Lung (tissue), 17 donors: ENCODE measurements at places on chromosomes 1 and 21. TPM values are rescaled to one million over a fixed set of nuclear protein-coding genes. Genes with fewer than 3 reads are reported as not detected.

Gene C4BPB
- total RNA-seq = 4.2 TPM

Gene PRAMEF25
- not detected for total RNA-seq

DNA sequence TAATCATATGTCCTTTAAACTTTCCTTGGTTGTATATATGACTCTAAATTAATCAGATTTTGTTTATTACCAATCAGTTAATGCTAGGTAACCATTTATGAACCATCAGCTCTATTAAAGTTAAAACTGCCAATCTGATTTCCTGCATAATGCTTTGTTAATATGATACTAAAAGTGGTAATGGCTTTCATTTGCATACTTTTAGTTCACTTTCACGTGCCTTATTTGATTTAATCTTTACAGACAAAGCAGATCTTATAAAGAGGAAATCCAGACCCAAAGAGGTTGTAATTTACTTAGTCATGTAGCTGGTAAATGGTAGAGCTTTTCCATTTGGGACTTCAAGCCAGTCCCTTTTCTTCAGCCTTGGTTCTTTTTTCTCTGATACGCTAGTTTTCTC, 61.3 kb downstream of the CLIC4 start:
- no peak for DNase-seq
- H3K27ac ChIP-seq = peak overlapping the region; percentile 4
- no peaks in the 10 kb centered on the region for H3K36me3 ChIP-seq
- no peak overlapping the region for H3K4me3 ChIP-seq
- H3K27me3 ChIP-seq = no peaks in the 10 kb centered on the region

DNA sequence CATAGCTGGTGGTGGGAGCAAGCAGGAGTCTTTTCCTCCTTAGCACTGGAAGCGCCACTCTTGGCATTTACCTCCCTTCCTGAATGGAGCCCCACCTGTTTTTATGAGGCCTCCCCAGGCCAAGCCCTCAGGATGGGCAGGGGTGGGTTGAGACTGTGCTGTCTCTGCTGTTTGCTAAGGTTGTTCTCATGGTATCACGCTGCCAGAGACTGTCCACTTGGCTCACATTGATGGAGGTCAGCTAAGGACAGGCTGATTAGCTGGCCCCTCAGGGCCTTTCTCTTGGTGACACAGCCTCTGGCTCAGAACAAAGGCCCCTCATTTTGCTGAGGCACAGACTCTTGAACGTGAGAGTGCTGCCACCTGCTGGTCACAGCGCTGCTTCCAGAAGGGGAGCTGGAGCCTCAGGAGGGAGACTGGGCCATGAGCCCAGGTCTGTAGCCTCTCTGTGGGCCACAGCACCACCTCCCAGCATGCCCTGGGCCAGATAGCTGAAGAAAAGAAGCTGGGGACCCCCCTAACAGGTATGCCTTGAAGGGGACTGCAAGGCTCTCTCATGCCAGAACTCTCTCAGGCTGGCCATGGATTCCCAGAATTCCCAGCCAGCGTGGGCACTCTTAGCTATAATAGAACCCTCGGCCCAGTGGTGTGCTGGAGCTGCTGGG, 85.6 kb downstream of the CD58 start:
- no peak overlapping the region for H3K27ac ChIP-seq
- H3K27me3 ChIP-seq = no peaks in the 10 kb centered on the region

DNA sequence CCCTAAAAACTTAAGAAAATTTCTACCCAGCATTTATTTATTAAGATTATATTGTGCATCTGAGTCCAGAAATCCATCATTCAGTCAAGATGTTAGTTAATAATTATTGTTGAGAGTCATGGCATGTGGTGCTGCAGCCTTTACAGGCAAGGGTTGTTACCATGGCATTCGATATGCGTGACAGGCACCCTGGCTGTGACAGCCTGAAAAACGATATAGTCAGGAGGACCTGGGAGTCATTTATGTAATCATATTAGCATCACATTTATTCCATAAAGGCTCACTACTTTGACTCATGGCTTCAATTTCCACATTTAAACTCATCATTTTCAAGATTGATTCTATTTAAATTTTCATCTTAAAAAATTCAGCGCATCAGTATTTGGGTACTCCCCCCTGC, 68.0 kb downstream of the CACHD1 start:
- no peak overlapping the region for H3K27ac ChIP-seq
- no peaks in the 10 kb centered on the region for H3K27me3 ChIP-seq
- peaks cover 13% of the 10 kb centered on the region for H3K4me1 ChIP-seq
- no peaks in the 10 kb centered on the region for H3K36me3 ChIP-seq
- H3K4me3 ChIP-seq = no peak overlapping the region

DNA sequence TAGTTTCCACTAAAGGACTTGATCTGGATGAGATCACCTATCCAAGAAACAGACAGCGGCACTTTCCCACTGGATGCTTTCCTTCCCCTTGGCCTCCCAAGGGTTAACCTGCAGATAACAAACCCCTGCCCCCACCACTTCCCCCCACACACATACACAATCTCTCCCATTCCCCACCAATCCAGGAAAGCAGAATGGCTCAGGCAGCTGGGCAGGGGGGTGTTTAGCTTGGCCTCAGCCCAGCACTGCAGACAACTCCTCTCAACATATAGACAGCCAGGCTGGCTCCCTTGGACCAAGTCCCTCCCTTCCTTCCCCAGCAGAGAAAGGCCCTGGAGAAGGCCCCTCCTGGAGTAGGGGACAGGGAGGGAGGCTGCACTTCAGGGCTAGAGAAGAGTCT, 24.6 kb downstream of the PLEKHA6 start:
- peak; percentile 89 for DNase-seq
- peaks cover 51% of the 10 kb centered on the region for H3K4me1 ChIP-seq
- H3K27me3 ChIP-seq = no peaks in the 10 kb centered on the region
- no peaks in the 10 kb centered on the region for H3K36me3 ChIP-seq

Gene LRRC38
- not detected for total RNA-seq

DNA sequence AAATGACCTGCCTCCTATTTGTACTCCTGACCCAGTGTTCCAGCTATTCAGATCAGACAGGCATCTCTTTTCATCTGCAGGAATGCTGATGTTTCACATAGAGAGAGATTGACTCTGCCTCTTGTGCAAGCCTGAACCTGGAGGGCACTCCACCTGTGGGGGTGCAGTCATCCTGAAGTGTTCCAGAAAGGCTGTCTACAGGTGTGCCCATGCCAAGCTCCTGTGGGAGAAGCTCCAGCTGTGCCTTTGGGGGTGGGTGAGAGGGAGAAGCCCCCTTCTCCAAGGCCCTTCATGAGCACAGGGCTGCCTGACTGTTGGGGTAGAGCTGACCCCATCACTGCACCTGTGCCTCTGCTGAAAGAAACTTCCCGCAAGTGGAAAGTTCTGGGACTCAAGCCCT, 22.8 kb downstream of the IFI44 start:
- H3K4me3 ChIP-seq = no peak overlapping the region
- H3K27me3 ChIP-seq = no peaks in the 10 kb centered on the region
- H3K36me3 ChIP-seq = no peaks in the 10 kb centered on the region
- no peak overlapping the region for H3K27ac ChIP-seq
- DNase-seq = no peak
- H3K4me1 ChIP-seq = no peaks in the 10 kb centered on the region

DNA sequence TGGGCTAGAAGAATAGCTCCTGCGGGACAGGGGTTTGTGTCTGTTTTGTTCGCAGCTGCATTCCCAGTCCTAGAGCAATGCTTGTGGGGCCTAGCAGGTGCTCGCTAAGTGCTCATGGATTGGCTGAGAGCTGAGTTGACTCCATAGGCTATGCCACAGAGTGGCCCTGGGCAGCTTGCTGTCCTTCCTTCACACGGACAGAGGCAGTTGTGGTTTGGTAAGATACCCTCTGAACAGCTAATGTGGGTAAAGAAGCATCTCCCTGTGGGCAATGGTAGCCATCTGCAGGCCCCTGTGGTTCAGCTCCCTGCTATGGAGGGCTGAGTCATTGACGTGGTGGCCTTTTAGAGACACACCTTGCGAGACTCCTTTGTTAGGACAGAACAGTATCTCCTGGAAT, 23.5 kb upstream of the LBR start:
- peaks cover 12% of the 10 kb centered on the region for H3K4me1 ChIP-seq
- no peak for DNase-seq
- H3K36me3 ChIP-seq = no peaks in the 10 kb centered on the region
- no peak overlapping the region for H3K4me3 ChIP-seq
- H3K27ac ChIP-seq = peak overlapping the region; percentile 59

Gene SPATA45
- not detected for total RNA-seq

- H3K4me3 ChIP-seq = no peak overlapping the region
- no peaks in the 10 kb centered on the region for H3K4me1 ChIP-seq
- no peaks in the 10 kb centered on the region for H3K36me3 ChIP-seq
- DNase-seq = no peak
- H3K27ac ChIP-seq = no peak overlapping the region
These were observed 5.6 kb upstream of the SMIM11 start for GRCh38 chr21:34369741-34370140.
